Lung microvascular endothelial cell (primary cell): ENCODE measurements at places on chromosomes 1 and 21.

- no peak for DNase-seq
Observed at GRCh38 chr1:204178487-204179281, 12.5 kb upstream of the REN start.

- no peak for DNase-seq
Observed at GRCh38 chr1:20109223-20109856, 10.0 kb downstream of the PLA2G2D start.

DNA sequence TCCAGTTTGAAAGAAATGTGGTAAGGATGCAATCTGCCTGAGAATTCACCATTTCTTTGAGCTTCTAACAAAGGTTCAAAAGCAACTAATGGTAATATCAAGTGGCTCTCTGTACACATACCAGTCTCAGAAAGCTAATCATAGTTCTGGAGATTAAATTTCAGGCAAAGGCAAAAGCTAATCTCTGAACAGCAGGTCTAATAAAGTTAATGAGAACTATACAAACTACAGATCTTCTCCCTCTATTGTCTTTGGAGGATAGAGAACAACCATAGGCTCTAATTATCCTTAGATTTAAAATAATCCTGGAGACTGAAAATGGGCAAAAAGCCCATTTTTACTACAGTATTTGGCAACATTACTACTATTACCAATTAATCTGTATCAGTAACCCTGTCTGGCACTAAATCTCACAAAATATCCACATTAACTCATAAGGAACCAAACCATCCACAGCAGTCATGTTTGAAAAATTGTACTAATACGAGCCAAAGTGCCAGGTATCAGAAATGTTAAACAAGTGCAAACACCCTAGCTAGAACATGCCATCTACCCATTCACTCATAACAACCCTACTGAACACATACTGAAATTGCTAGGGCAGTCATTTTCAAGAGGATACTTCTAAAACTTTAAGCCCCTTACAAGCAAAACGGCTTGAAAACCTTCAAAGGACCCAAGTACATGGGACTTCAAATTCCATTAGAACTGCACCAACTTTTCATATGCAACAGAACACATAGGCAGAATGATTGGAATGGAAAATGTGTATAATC lies 4.8 kb downstream of the DIPK1A start:
- no peak for DNase-seq

DNA sequence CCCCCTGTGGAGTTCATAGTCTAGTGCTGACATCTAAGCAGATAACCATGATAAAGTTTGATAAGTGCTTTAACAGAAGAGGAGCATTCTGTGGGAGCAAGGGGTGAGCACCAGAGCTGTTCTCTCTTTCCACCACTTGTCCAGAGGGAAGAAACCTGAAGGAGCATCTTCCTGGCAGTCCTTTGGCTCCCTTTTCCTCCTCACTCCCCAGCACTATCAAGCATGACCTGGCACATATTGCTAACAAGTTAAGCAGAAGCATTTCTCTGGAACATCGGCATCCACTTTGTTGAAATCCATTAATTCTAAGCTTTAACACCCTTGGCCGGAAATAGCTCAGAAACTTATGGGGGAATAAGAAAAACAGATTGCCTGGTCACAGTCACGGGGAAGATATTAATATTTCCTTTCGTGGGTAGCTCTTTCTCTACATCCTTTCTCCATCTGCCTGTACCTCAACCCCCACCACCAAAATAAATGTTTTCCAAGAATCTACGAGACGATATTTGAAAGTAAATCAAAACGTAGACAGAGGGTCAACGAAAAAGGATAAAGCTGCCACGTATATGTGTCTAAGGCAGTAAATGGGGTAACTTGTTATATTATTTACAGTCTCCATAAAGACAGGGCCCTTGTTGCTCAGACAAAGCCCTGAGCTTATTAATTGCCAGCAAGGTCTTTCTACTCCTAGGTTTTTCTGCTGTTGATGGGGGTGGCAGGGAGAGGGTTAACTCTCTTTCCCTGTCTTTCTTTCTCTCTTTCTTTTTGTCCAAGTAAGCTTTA lies 351.4 kb downstream of the NUF2 start:
- no peak for DNase-seq

DNA sequence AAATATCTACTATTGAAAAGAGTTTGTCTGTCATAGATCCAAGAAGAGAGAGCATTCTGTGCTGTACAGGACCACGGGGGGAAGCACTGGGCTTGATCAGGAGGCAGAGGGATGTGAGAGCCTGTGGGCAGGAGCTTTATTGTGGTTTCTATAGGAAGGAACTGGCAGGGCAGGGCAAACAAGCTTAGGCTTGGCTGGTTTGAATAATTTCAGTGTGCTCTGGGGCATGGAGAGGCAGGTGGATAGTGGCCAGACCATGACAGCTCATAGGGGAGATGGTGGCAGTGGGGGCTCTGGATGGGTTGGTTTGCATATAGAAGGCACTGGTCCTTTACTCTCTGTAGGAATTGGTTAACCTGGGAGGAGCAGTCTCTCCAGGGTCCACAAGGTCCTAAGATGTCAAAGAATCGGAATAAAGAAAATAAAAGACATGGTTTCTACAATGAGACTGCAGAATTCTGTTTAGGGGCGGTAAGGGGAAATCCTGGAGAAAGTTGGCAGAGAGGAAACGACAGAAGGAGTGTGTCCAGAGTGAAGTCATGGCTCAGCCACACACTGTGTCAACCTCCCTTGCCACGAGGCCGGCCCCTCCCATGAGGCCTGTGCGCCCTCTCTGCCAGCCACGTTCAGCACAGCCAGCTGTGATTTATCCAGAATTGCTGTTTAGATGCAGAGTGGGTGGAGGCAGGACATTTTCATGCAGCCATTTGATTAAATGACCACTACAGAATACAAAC lies 81.7 kb upstream of the PGBD5 start:
- no peak for DNase-seq

DNA sequence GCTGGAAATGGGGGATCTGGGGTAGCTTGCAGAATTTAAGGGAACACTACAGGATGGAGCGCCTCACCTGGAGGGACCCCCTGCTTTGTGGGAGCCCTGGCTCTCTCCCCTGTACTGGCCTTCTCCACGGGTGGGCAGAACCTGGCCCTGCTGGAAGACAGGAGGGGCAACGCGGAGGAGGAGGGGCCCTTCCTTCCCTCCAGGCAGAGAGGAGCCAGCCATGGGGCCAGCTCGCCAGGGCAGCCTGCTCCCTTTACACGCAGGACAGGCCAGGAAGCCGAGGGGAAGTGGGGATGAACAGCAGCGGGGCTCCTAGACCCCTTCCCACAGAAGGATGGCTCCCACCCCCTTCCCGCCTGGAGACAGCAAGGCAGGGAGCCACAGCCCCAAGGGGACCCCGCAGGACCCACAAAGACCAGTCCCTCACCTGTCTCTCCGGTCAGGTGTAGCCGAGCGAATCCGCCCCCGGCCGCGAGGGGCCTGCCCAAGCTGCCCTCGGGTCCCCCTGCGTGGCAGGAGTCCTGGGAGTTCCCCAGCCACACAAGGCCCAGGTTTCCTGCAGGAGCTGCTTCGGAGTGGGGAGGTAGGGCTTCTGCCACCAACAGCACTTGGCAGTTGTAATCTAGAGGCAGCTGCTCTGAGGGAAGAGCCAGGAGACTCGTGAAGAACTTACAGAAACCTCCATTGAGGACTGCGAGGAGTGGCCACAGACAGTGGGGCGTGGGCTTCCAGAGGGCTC lies 1.6 kb upstream of the SLC19A1 start:
- DNase-seq, result no peak

DNA sequence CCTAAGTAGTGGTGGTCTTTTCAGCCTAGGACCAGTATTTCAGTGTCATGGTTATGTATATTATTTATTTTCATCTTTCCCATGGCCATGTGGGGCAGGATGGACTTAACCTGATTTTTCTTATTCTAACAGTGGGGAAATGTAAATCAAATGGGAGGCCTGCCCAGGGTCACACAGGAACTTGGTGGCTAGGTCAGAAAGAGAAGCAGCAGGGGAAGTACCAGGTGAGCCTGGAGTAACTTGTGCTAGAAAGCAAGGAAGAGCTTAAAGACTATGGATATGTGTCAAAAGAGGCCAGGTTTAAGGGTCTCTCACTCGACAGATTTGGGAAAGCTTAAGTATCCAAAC lies 936 bp downstream of the ZFP69B start:
- no peak for DNase-seq

DNA sequence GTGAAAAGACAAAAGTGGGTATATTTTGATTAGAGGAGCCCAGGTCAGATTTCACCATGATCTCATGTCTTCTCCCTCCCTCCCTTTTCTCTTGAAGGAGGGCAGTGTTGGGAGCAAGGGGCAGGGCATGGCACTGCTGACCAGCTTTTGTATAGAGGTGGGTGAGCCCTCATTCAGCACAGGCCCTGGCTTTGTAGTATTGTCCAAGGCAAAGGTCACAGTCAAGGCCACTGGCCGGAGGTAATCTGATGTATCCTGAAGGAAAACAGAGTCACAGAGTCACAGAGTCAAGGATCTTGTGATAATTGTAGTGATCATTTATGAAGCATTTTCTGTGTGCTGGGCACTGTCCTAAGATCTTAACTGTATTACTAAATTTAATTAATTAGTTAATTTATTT lies 11.9 kb downstream of the ITGA10 start:
- no peak for DNase-seq

DNA sequence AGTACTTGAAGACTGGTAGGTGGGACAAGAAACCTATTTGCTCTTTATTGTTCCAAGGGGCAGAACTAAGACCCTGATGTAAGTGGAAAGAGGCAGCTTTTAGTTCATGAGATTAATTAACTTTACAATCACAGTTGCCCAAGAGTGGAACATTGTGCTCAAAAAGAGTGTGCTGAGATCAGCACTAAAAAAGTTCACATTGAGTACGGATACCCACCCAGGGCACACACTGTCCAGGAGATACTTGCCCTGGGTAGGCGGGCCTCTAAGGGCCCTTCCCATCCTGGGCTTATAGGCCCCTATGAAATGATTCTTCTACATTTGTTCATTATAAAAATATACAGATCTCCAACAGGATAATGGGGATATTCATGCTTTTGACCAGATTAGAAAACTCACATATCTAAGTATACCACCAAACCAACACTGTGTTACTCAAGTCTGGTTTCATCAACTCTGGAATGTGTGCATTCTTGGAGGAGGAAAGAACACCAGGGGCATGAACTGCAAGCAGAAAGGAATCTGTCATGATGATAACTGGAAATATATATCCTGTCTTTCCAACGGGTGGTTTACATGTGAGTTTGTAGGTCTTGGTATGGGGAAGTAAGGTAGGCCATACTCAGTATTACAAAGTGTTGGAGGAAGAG lies 626.2 kb downstream of the SMYD3 start:
- DNase-seq, result no peak

DNA sequence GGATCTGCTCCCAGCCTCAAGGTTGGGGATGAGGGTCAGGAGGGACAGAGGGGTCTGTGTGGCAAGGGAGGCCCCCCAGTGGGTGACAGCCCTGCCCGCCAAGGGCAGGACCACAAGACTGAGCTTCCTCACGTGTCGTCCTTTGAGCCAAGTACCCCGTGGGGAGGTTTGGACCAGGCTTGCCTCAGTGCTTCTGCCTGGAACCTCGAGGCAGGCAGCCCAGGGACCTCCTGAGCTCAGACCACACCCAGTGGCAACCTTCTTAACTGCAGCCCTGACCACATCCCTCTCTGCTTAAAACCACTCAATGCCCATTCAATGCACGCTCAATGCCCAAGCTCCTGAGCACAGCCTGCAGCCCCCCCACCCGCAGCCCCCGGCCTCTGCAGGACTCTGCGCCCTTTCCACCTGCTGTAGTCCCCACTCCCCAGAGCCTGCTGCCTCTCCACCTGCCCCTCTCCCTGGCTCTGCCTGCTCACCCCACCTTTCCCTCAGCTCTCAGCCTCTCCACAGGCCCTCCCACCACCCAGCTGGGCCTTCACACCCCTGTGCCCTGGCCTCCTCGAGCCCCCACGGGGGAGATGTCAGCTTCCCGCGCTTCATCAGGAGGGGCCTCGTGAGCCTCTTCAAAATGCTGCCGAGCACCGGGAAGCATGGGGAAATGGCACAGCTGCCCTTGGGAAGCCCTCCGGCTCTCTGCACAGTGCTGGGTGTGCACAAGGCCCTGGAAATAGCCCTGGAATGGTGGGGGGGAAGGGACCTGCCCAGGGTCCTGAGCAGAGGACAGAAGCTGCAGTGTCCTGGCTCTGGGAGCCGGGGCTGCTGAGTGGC lies 129.3 kb upstream of the VAMP3 start:
- no peak for DNase-seq

DNA sequence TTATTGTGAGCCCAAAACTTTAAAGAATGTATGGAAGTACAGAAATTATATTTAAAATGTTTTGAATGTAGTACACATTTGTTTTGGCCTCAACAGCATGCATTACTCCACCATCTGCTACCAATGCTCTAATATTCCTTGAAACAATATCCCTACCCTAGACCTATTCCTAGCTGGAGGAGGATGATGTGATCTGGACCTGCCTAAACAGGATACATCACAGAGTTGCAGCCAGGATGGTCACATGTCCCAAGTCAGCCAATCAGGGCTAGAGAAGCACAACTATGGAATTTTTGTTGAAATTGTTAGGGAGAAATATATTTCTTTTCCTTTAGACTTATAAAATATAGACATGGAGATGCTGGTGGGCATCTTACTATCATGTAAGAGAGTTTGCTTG lies 623.3 kb upstream of the NR5A2 start:
- no peak for DNase-seq

DNA sequence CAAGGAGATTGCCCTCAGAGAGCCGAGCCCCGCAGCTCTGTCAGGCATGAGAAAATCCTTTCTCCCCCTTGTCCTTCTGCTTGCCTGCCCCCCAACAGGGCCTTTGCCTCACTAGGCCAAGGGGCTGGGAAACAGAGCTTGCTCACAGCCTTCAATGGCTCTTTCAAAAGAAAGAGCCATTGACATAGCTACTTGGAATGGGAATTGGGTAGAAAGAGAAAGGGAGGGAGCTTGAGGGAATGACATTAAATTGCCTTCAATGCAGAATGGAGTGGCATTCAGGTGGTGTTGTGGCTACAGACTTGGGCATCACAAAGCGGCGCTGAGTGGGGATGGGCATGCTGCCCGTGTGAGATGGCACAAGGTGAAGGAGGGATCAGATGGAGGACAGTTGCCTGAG lies 13.2 kb downstream of the SYT11 start:
- no peak for DNase-seq

GRCh38 chr1:60427194-60427593 lies 353.6 kb upstream of the C1orf87 start:
- no peak for DNase-seq

- DNase-seq, result no peak
Observed at GRCh38 chr1:66003690-66004089, 211.0 kb downstream of the PDE4B start.

- no peak for DNase-seq
Observed at GRCh38 chr21:38984568-38984967, 178.8 kb downstream of the ETS2 start.

- DNase-seq, result peak; percentile 45
Observed at GRCh38 chr1:227317011-227317451, 1.3 kb downstream of the CDC42BPA start.
